ENCODE measurements at places on chromosomes 16 and 17. TPM values are rescaled to one million over a fixed set of nuclear protein-coding genes. Genes with fewer than 3 reads are reported as not detected.

ABCA8 gene
- not detected for polyA plus RNA-seq

HASPIN gene
- polyA plus RNA-seq, result 0.72 TPM

KRT33A gene
- not detected for polyA plus RNA-seq

RGS11 gene
- polyA plus RNA-seq, result not detected

GID4 gene
- polyA plus RNA-seq, result 6.9 TPM

NT5C gene
- 85.0 TPM for polyA plus RNA-seq

All from naive B cell (primary cell).